Fibroblast of skin of scalp (primary cell): ENCODE measurements at places on chromosomes 1 and 21.

GRCh38 chr21:29114765-29115500 lies 15.5 kb upstream of the MAP3K7CL start:
- DNase-seq = peak; percentile 92

DNA sequence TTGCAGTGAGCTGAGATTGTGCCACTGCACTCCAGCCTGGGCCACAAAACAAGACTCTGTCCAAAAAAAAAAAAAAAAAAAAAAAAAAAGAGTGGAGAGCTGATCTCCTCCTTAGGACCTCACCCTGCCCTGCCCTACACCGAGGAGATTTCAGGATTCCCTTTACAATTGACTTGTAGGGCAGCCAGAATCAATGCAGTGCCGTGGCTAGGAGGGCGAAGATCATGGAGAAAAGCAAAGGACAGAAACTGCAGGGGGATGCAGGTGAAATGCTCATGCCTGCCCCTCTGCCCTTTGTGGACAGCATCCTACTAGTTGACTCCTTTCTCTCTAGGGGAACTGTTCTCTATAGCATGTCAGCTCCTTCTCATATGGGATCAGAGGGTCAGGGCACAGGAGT lies 9.6 kb downstream of the FHAD1 start:
- no peak for DNase-seq

DNA sequence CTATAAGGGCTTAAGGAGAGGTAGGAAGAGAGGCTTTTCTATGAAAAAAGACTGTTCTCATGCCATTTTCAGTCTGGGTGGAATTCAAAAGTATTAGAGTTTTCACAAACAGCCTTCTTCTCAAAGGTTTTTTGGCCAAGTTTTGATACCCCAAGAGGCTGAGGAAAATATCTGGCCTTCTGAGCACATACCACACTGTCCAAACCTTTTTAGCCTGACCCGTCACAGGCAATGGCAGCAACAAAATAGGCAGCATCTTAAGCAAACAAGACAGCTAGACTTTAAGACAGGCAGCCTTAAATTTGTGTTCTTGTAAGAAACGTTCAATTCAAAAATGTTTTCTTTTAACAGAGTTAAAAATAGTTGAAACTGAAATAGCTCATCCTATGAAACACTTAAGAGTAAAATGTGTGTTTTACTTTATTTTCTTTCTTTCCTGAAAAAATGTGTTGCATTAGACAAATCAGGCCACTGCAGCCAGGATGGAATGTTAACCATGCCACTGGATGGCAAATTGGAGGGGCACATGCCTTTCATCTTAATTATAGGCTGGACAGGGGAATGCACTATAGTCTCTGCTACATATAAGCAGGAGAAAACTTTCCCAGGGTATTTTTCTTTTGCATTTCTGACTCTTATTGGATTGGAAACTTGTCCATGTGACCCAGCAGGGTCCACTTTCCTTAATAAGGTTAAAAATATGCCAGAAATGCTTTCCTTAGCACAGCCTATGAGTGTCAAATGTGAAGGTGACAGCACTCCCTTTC lies 315.0 kb downstream of the TGFB2 start:
- peak; percentile 93 for DNase-seq

- DNase-seq = no peak
These were observed 43.5 kb downstream of the NFIA start for GRCh38 chr1:61125895-61126294.

- no peak for DNase-seq
These were observed 67.1 kb upstream of the GUCA2B start for GRCh38 chr1:42086146-42086545.

DNA sequence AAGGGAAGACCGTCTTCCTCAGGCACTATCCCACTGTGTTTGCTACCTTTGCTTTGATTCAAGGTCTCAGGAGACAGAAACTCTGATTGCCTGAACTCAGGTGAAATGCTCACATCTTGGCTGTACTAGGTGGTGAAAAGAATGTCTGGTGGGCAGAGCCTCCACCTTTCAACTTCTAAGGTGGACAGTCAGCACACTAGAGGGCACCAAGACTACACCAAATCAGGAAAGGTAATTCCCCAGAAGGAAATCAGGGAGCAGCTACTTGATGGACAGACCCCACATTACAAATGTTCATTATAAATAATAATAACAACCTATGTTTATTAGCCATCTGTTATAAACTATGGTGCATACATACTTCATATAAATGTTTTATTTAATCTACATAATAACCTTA lies 220.9 kb downstream of the ATG4C start:
- no peak for DNase-seq

DNA sequence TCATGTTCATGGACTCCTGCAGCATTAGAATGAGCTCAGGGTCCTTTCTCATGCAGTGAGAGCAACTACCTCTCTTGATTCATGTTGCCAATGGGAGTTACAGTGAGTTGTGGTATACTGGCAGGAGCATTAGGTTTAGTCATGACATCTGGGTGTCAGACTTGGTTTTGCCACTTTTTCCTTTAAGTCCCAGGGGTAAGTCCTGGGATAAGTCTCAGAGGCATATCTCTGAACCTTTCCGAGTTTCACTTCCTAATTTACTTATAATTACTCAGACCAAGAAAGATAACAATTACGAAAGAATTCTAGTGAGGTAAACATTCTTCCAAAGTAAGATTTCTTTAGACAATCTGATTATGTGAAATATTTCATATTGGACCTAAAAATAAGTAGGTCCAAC lies 606.0 kb downstream of the SMYD3 start:
- no peak for DNase-seq

DNA sequence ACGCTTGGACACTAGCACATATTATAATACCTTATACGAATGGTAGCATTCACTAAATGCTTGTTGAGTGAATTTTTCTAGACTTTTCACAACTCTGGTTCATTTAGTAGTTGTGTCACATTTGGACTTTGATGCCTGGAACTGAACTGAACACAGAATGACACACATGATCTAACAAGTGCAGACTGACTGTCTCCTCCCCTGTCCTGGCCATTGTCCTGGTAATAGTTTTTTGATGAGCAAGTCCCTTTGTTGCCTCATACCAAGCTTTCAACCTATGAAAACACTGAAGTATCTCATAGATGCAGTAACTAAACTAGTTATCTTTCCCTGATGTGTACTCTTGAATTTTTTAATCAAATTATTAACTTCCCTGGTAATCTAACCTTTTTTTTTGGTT lies 66.4 kb downstream of the LRRC8D start:
- DNase-seq = no peak

- peak; percentile 57 for DNase-seq
These were observed 8.9 kb downstream of the MFAP2 start for GRCh38 chr1:16971341-16972188.

DNA sequence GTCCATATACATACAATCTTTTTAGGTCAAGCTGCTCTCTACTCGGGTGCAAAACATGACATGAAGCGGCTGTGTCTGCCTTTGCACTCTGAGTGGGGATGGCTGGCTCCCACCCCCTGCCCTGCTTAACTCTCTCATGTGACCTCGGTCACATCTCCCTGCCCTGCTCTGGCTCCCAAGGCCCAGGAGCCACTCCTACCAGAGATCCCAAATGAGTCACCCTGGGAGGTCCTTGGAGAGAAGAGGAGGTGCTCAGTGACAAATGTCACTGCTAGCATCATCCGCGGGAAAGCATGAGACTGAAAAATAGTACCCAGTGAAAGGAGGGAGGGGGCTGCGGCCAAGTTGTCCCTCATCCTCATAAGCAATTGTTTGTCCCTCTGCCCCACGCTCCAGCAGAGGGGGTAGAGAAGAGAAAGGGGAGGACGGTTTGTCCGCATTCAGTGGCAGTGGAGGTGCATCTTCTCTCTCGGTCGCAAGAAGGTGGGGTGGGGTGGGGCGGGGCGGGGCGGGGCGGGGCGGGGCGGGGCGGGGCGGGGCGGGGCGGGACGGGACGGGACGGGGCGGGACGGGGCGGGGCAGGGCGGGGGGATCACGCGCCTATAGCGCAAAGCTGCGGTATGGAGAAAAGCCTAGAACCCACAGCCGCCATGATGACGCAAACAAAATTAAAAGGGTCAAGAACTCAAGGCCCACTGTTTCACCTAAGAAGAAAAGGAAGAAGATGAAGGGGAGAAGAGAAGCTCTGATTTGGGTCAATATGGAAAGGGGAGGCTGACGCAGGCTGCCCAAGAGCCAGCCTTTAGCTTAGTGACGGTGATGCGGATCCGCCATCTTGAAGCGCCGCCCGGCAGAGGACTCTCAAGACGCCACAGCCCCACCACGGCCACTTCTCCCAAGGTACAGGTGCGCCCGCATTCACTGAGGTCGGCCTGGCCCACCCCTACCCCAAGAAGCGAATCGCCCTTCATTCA lies 66.2 kb downstream of the CD46 start:
- DNase-seq = no peak

DNA sequence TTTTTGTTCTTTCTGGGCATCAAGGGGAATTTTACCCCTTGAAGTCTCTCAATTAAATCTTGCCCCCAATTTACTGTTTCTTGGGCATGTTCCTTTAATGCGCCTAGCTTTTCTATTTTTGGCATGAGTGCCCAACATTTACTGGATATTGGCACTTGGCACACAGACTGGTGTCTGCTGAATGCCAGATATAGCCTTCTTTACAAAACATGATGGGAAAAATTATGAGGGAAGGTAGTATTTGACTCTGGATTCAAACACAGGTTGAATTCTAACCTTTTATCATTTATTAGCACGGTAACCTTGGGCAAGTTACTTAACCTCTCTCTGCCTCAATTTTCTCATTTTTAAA lies 88.3 kb upstream of the GPR52 start:
- no peak for DNase-seq

DNA sequence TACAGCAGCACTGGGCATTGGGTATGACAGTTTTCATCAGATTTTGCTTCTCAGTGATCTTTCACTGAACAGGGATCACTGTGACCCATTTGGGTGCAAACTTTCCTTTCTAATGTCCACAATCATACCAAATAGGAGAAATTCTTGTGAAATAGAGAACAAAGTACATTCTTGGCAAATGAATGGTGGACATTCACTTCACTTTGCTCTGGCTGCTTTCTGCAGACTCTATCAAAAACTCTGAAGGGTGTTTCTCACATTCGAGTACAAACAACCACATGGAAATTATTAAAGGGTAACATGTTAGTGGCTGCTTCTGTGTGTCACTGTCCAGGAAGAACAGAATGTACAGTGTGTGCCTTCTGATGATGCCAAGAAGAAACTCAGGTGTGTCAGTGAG lies 61.9 kb upstream of the ADAM30 start:
- no peak for DNase-seq

DNA sequence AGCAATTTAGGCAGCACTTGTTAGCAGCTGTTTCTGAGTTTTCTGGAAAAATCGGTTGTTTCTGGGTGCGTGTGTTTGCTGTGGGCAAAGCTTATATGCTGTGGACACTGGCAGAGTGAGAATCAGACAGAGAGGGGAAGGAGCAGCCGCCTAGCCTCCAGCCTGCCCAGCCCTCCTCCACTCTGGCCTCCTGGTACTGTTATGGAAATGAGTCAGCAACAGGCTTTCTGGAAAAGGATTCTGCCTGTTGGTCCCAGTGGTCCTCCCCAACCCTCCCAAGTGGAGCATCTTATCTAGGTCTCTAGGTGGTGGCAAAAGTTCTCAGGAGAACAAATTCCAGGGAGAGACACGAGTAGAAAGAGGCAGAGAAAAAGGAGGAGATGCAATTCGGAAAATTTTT lies 42.2 kb upstream of the GOLT1A start:
- peak; percentile 43 for DNase-seq

- no peak for DNase-seq
These were observed 85.3 kb downstream of the SCCPDH start for GRCh38 chr1:246809473-246809872.

GRCh38 chr21:22346576-22346975 lies 1348.4 kb downstream of the NCAM2 start:
- no peak for DNase-seq

DNA sequence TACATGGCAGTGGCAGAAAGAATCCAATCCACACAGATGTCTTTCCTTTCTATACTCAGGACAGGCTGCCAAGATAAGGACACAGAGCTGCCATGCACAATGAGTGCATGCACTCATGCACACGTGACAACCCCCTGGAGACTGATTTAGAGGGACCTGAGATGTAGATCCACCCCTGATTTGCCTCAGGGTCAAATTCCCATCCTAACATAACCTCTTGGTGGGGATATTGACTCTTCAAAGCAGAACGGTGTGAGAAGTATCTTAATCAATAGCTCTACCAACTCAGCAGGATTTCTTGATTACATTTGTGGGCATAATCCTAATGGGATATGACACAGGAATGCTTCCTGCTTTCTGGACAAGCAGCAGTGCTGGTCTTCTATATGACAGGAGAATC lies 125.2 kb upstream of the DSCAM start:
- no peak for DNase-seq

GRCh38 chr1:56080123-56080522 lies 499.2 kb downstream of the PLPP3 start:
- peak; percentile 46 for DNase-seq

GRCh38 chr1:31414980-31415370 lies 2.0 kb downstream of the SERINC2 start:
- DNase-seq = no peak

DNA sequence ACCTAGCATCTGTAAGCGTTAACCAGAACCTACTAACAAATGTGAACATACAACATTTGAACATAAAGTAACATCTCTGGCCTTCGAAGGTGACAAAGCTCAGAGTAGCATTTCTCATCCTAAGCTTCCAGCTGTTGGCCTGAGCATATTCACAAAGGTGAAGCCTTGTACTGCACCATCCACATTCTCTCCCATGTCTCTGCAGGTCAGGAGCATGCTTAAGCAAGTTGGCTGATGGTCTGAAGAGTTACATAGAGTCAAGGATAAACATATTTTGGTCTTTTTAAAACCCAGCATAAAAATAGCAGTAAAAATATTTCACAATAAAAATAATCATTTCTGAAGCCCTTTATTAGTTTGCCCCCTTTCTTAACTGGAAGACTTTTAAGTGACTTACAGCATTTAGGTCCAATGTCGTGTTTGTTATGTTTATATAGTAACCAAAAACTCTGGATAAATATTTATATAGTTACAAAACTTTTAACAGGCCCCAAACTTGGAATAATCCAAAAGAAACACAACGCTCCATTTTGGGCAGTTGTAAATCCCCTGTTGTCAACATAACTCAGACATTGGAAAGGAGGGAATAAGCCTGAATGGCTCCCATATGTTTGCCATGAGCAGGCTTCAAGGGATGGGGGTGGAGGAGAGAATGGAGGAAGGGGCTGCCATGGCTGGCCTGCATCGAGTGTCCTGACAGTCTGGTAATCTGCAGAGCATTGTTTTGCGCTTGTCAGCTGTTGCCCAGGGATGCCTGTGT lies 42.8 kb upstream of the ENAH start:
- peak; percentile 78 for DNase-seq

GRCh38 chr1:222995620-222996309 lies 147.3 kb downstream of the TLR5 start:
- no peak for DNase-seq

GRCh38 chr1:69451196-69451595 lies 116.5 kb upstream of the LRRC7 start:
- no peak for DNase-seq

- no peak for DNase-seq
These were observed 765 bp upstream of the VPS45 start for GRCh38 chr1:150066838-150067183.
